ENCODE measurements at places on chromosomes 7 and 10.
A peak's percentile ranks its signal among the peaks of the same experiment; 100 is the strongest.

DNA sequence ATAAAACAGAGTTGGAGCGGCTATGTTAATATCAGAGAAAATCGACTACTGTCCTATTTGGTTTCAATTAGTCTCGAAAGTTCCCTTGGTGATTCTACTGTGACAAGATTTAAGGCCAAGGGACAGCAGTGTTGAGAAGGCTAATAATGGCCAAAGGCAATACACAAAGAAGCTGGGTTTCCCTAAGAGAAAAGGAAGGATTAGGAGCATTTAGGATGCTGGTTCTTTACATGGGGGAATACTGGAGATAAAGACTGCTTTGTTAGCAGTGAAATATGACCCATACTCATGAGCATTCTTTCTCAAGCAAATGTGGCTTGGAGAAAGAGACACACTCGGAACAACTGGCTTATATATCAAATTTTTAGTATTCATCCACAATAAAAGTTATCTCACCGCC lies 32.2 kb downstream of the IQUB start:
- DNase-seq = no peak

DNA sequence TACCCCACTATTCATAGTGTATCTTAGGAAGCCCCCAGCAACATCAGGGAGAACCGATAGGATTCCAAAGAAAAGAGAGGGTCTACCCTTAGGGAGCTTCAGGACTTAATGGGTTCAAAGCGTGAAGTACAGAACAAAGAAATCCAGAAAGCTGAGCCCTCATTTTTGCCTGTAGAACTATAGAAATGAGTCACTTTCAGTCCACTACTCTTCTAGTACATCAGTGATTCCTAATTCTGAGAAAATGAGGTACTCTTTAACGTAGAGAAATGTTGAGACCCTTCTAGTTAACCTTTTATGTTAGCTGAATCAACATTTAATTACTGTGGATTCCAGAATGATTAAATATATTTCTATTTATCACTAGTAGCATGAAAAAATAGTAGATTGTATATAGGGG lies 1.8 kb downstream of the TDRD1 start:
- DNase-seq = no peak

DNA sequence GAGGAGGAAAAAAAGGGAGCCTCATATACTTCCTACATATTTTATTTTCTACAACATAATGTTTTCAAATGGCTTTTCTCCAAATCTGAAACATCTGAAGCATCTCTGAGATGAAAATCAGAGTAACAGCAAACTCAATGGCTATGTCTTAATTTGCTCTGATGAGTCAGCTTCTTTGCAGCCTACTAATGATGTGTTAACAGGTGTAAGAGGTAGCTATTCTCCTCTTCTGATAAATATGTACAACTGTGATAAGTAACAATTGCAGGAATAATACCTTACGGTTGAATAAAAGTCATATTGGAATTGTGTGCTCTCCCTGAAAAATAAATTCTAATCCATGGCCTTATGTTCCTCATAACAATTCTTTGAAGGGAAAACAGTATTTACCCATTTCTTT lies 45.2 kb downstream of the GNAT3 start:
- no peak for DNase-seq

DNA sequence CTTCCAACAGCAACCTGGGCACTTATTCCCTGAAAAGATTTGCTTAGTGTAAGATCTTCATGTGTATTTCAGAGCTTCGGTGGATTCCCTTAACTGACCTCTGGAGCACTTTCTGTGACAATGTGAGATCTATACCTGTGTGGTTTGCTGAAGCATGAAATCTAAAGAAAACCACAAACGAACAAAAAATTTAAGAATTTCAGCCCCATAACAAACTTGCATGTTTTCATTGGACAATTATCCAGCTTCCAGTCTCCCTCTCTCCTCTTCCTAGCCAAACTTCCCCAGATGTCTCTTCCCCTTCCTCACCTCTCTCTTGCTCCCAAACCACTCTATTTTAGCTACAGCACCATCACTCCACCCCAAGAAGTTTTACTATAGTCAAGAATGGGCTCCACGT lies 279.9 kb upstream of the SORCS1 start:
- no peak for DNase-seq

DNA sequence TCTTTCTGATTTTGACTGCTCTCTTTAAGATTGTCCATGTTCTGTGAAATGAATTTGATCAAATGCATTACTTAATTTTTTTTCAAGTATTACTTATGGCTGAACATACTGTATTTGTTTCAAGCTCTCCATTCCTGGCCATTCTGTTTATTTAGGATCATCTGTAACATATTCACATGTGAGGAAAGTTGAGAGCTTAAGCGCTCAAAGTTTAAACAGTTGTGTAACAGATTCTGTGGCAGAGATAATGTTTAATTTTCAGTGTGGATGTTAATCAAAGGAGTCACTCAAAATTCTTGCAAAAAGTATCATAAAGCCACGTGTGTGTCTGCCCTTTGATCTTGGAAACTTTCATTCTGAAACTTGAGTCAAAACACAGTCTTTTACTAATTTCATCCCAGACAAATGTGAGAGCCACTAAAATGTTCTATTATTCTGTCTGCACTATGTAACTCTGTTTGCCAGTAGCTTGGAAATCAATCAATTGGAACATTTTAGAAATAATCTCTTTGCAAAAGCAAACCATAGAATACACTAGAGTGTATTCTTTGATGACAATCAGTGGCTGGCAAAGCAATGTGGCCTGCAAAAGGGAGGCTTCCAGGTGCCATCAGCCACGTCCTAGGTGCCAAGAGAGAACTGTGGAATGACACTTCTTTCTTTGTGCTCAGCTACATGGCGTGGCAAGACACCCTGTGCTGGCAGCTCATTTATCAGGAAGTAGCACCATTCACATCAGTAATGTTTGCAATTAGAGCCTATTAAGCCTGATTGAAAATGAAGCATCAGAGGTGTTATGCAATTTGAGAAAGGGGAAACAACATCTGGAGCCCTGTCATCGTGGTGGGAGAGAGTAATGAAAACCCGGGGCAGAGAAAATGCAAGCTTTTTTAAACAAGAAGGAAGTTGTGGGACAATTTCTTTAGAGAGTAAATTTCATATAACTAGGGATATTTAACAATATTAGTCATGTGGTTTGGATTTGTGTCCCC lies 40.9 kb downstream of the ARL5B start:
- DNase-seq = no peak

DNA sequence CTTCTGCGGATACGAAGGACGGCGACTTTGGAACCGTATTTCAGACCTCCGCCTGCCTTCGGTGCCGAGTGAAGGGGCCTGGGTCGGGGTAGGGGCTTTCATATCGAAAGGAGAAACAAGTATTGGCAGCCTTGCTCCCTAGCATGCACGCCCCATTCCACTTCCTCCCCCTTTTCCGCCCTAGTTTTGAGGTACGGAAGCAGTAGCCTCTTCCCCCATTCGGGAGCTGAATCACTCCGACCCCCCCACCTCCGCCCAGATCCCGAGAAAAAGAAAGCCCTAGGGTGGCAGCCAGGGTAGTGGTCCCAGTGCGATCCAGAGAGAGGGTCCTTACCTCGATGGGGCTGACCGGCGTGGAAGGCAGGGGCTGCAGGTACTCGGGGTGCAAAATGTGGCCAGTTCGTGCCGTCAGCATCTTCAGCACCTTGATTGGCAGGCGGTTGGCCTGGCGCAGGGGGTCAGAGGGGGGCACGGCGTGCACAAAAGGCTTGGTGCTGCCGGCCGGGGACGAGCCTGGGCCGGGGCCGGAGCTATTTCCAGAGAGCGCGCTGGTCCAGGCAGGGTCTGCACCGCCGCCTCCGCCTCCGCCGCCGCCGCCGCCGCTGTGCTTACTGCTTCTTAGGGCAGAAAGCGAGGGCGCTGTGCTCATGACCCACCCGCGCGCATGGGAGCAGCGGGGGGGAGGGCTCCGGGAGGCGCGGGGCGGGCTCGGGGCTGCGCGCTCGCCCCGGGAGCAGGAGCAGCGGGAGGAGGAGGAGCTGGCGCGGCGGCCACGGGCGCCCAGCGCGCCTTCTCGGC lies 594 bp downstream of the ZNF503 start:
- DNase-seq = peak; percentile 70

DNA sequence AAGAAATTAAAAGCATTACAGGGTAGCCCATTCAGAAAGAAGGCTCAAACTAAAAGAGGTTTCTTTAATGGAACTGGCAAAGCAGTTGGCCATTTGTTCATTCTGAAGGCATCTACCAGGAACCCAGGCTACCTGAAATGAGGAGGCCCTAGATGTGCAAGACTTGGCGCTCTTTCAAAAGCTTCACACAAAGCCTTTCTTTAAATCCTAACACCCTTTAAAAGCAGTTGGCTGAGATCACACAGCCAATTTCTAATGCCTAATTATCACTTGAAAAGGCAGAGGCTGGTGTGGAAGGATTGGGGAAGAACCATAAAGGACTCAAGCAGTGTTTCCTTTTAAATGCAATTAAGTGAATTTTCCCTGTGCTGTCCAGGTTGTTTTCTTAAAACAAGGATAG lies 23.2 kb downstream of the PPP1R17 start:
- no peak for DNase-seq

GRCh38 chr10:47033081-47033480 lies 121.9 kb downstream of the PTPN20 start:
- DNase-seq = no peak

- DNase-seq = no peak
These were observed 108.8 kb upstream of the BMPER start for GRCh38 chr7:33796538-33796937.

DNA sequence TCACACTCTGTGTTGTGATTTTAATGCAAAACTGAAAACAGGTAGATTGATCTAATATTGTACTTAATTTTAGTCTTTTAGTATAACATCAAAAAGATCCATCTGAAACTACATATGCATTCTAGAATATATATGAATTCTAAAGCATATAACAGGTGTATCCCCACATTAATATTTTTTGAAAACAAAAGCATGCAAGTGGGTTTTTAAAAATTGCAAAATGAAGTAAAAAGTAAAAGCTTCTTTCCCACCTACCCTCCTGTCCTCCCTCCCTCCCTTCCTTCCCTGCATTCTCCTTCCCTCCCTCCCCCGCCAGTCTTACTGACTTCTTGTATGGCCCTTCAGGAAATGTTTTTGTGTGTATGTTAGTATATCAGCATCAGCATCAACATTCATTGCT lies 14.6 kb upstream of the STMP1 start:
- no peak for DNase-seq

- no peak for DNase-seq
These were observed 27.4 kb upstream of the GDI2 start for GRCh38 chr10:5840314-5841307.

GRCh38 chr7:31633467-31633866 lies 53.5 kb upstream of the PPP1R17 start:
- no peak for DNase-seq

- no peak for DNase-seq
These were observed 159.2 kb downstream of the KCNMA1 start for GRCh38 chr10:77478247-77478961.

DNA sequence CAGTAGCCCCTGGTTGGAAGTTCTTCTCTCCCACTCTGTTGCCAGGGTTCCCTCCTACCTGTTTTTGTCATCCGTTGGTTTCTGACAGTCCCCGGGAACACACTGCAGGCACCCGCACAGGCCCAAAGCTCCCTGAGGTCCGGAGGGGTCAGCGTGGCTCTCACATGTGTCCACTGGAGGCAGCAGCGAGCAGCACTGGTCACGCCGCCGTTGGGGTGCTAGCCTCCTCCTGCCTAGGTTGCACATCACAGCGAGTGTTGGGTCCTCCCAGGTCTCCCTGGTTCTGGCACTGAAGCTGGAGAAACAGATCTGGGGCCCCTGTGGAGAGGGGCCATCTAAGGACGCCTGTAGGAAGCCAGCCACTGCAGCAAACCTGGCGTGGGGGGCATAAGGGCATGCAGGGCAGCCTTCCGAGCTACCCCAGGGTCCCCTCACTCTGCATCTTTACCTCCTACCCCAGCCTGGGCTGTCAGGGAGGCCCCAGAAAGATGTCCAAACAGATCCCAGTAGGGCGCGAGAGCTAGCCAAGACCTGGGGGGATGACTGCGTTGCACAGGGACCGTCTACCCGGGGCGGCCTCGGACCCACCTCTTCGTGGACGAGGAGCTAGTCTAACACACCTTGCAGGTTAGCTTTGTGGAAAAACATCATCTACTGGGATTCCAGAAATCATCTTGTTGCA lies 28.9 kb downstream of the LRRC27 start:
- DNase-seq = peak; percentile 73

DNA sequence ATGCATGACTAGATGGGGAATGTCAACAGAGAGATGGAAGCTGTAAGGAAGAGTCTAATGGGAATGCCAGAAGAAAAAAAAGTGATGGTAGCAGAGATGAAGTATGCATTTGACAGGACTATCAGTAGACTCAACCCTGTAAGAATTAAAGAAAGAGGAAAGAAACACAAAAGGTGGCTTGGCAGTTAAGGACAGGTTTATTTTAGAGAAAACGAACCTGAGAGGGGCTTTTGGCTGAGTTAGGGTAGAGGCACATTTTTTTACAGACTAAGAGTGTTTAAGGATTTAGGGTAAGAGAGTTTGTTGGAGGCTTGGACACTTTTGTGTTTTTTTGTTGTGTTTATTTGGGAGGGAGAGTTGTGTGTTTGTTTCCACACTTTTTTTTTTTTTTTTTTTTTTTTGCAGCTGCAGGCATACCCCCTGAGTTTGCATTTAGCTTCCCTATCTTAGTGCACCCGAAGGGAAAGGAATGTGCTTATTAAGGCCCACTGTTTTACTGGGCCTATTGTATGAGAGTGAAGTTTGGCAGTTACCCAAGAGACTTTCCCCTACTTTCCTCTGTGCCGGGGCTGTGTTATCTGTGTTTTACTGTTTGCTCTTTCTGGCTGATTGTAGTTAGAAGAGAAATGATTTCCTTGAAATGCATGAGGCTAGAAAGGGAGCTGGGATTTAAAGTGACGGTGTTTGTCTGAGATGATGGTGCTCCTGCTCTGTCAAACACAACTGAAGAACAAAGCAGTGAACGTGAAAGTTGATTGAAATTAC lies 32.0 kb downstream of the NPVF start:
- DNase-seq = no peak

DNA sequence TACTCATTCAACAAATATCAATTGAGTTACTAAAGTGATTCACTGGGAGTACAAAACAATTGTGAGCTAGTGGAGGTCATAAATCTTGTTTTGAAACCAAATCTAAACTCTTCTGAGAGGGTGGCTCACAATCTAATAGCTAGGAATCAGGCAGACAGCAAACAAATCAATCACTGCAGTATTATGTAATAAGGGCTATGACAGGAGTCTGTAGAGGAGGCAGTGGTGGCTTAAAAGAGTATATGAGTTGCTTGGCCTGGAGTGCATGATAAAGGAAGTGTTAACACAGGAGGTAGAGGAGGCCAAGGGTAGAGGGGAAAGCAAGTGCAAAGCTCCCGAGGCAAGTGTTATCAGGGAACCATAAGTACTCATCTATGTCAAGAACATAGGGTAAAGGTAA lies 16.5 kb downstream of the MYPN start:
- DNase-seq = no peak

- no peak for DNase-seq
These were observed 7.5 kb downstream of the SFXN3 start for GRCh38 chr10:101038484-101038883.

DNA sequence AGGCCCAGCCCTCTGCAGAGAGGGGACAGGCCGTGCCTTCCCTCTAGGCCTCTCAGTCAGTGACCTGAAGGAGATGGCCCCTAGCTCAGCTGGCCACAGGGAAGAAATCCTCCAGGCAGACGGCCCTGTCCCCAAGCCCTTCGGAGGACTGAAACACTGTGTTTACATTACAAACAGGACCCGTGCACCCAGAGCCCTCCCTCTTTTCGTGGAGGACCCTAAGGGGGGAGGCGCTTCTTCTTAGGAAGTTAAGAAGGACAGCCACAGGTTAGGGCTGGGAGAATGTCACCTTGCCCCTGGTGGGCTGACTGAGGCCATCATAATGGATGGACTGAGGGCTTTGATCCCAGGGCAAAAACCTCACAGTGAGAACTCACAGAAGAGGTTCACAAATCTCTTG lies 154.9 kb downstream of the SLIT1 start:
- no peak for DNase-seq

- DNase-seq = no peak
These were observed 3.0 kb upstream of the CRYGN start for GRCh38 chr7:151442776-151443496.

All from activated CD8-positive, alpha-beta memory T cell treated with anti-CD3 and anti-CD28 coated beads for 24 hours (primary cell).